Neural crest cell (in vitro differentiated cells): ENCODE measurements at places on chromosomes 3 and 15.
A peak's percentile ranks its signal among the peaks of the same experiment; 100 is the strongest.

DNA sequence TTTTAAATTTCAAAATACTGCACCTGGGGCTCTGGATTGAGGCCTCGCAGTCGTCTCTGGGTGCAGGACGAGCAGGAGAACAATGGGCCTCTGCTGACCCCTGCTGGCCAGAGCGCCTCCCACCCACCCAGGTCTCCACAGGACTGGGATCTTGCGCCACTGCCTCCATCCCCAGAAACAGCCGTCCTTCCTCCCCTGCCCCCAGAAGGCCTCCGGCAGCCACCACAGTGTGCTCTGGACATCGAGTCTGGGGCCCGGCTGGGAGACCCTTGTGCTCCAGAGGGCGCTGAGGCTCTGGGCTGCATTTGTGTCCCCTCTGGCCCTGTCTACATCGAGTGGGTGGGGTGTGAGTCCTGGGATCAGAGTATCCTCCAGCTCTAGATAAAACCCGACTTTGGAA, 6.7 kb upstream of the ACSBG1 start:
- DNase-seq, result peak; percentile 95

DNA sequence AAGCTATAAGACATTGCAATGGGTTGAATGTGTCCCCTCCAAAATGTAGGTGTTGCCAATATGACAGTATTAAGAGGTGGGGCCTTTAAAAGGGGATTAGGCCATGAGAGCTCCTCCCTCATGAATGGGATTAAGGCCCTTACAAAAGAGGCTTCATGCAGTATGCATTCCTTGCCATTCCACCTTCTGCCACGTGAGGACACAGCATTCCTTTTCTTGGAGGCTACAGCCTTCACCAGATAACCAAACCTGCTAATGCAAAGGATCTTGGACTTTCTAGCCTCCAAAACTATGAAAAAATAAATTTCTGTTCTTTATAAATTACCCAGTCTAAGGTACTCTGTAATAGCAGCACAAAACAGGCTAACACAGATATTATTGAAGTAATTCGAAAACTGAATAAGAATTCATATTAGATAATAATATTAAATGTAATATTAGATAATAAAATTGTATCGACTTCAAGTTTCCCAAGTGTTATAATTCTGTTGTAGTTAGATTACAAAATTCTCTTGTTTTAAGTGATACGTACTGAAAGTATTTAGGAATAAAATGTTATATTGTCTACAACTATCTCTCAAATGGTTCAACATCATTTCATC, 29.4 kb upstream of the ATP8B4 start:
- peak; percentile 16 for DNase-seq

DNA sequence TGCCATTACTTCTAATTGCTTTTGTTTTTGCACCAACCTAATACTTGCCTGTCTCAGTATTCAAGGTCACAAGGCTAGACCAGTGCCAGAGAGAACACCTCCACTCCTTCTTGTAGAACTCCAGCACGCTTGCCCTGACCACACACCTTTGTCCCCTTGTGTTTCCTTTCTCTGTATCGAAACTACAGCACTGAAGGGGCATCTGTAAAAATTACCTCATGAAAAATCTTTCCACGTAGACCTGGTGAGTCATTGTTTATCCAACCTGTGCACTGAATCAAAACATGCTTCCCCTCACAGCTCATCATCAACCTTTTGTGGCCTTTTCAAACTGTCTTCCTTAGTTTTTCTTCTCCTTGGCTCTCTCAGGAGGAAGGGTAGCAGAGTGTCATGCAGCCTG, 259.5 kb downstream of the THRB start:
- no peak for DNase-seq

- DNase-seq, result no peak
Measured at GRCh38 chr3:29597376-29598008, 316.6 kb downstream of the RBMS3 start.
